ENCODE measurements at places on chromosomes 3 and 15. TPM values are rescaled to one million over a fixed set of nuclear protein-coding genes. Genes with fewer than 3 reads are reported as not detected.

ADAMTS17 gene
- 0.38 TPM for total RNA-seq

LAMB2 gene
- total RNA-seq, result not detected

LRRC31 gene
- total RNA-seq, result not detected

- no peak for DNase-seq
- no peak overlapping the region for H3K4me3 ChIP-seq
- H3K4me1 ChIP-seq, result no peaks in the 10 kb centered on the region
Observed at GRCh38 chr3:35665390-35666055, 26.2 kb downstream of the ARPP21 start.

GOLGA8G gene
- not detected for total RNA-seq

Data from activated CD4-positive, alpha-beta memory T cell treated with anti-CD3 and anti-CD28 coated beads, Interleukin-2, amount 10 ng/mL, durations not matched to agents 7 days and 5 days (primary cell).